DMS 273 treated with DMSO at 0.1 percent for 48 hours (cell line): ENCODE measurements at places on chromosomes 2 and 18.

DNA sequence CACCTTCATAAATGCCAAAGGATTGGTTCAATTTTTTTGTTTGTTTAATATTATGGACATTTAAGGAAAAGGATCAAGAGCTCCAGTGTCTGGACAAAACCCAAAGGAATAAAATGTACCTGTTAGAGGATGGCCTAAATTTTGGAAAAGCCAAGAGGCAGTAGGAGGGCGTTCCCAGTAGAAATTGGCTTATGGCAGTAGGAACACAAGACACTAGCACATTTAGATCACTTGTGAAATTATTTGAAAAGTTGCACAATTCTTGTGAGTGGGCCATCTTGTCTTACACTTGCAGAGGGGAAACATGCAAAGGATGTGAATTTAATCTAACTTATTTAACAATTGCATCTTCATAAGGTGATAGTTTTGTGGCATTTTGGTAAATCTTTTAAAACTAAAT is 3.2 kb downstream of the BZW1 start:
- no peak for DNase-seq

DNA sequence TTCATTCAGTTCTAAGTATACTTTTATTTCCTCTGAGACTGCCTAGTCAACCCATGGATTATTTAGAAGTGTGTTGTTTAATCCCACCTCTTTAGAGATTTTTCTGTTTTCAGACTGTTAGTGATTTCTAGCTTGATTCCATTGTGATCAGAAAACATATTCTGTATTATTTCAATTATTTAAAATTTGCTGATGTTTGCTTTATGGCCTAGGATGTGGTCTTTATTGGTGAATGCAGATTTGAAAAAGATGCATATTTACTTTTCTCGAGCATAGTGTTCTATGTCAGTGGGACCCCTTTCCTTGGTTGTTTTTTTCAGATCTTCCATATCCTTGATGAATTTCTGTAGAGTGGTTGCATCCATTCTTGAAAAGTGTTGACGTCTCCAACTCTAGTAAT is 487.2 kb upstream of the HS6ST1 start:
- DNase-seq, result no peak

- no peak for DNase-seq
These were observed 403 bp downstream of the COL4A3 start for GRCh38 chr2:227164763-227165291.

GRCh38 chr2:3104261-3104660 is 273.4 kb downstream of the EIPR1 start:
- no peak for DNase-seq

DNA sequence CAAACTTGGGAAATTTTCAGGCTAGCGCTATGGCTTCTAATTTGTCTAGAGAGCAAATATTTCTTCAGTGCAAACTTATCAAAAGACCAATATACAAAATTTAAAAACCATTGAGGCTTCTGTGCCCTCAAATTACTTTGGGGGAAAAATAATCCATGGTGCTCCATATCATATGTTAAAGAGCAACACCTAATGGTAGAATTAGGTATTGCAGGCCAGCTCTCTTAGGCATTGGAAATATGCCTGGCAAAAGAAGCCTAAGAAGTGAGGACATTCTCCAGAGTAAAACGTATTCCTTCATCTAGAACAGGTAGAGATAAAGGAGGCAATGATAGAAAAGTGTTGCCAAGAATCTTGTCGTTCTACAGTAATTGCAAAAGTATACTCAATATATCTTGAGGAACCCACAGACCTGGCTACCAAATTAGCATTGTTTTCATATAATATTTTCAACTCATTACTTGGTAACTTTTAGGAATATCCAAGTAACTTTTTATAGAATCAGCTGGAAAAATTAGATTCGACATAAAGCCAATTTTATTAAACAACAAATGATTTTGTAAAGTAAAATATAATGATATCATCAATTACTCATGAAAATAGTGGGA is 401.1 kb downstream of the BCL11A start:
- no peak for DNase-seq

DNA sequence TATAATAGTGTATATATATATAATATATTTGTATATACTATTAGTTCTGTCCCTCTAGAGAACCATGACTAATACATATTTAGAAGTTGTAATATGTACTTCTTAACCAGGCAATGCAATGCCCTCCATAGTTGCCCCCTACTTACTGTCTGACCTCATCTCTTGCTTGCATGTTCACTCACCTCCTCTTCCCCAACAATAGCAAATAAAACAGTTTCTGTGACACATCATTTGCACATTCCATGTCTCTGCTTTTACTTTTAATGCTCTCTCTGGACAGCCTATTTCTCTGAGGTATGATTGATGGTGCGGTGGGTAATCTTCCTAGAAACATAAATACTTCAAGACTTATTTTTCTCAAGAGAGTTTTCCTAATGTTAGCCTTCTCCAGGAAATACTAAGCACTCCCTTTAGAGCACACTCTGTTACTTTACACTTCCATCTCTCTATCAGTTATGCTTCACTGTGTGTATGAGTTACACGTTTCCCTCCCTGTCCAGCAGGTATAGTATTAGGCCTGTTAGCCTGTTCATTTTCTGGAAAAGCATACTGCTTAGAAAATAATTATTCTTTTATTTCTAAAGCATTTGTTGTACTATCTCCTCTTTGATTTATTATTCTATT is 295.6 kb upstream of the LRATD1 start:
- DNase-seq, result no peak

DNA sequence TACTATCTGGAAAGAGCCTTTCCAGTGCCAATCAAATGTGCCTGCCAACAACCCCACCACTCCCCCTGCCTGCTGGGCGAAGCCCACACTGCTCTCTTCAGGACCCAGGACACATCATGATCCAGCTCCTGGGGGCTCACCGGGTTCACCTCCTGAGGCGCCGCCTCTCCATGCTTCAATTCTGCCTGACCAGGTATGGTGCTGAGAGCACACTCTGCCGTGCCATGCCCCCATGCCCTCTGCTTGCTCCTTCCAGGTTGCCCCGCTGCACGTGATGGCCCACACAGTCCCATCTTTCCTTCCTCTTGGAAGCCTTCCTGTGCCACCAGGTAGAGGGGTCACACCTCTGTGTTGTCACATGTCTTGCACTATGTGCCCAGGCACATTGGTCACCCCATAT is 47.5 kb downstream of the ASB18 start:
- DNase-seq, result no peak

DNA sequence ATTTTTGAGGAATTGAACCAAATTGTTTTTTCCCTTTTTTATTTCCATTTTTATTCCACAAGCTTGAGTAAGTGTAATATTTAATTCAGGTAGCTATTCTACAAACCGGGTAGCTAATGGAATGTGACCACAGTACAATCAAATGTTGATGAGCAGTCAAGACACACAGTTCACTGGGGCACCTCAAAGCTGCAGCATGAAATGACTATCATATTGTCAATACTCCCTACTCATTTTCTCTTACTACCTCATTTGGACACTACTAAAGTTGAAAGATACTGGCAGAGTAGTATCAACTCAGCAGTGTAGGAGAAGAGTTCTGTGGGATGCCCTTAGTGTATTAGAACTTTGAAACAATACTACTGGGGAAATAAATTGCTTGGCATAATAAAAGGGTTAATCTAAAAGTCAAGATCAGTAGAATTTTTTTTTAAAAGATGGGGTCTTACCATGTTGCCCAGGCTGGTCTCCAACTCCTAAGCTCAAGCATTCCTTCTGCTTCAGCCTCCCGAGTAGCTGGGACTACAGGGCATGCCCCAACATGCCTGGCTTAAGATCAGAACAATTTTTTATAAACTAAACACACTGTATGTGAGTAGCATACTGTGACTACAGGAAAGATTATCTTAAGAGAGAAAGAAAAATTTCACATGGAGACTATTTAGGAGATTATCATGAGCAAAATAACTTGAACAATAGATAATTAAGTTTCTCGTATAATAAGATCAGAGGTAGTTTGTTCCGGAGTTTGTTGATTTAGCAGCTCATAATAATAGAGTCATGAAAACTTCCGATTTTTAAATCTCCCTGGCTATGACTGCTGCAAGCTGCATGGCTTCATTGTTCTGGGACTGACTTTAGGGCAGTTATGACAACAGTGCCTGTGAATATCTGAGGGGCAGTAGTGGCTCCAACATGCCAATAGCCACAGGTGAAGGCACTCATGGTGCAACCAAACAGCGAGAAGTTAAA is 43.7 kb downstream of the MYO3B start:
- DNase-seq, result no peak

- no peak for DNase-seq
These were observed 16.5 kb downstream of the SDC1 start for GRCh38 chr2:20208476-20208859.

GRCh38 chr2:21544392-21544791 is 420.6 kb downstream of the TDRD15 start:
- DNase-seq, result no peak

DNA sequence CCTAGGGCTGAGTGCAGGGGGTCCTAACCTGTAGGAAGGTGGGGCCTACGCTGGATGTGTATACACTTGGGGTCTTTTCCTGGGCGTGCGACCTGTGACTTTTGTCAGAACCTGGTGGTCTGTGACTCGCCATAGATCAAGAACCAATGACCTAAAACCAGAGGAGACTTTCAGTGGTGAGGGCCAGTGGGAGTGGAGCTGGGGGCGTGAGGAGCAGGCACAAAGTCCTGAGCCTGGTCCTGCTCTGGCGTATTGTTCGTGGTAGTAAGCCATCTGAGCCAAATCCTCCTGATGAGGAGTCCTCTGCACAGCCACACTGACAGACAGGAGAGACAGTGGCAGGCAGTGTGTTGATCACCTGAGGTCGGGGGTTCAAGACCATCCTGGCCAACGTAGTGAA is 8.9 kb downstream of the INPP4A start:
- no peak for DNase-seq

DNA sequence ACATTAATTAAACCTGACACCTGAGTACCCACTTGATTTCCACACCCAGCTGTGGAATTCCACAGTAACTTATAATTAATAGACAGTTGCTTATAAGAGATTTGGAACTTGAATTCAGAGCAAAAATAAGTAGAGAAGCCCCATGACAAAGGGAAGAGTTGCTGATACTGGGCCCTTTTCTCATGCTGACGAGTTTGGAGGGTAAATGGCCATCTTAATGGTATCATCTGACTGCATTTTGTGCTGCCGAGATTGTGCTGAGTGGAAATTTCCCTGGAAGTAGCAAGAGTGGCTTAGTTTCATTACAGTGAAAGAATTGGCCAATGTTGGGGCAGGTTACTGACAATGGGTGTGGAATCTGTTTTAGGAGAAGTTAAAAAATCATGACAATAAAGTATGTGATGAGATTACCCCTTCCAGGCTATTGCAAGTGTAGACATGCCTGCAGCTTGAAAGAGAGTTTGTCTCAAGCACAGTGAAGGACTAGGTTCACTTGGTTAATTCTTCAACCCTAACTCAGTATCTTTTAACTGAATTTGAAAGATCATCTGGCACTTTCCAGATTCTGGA is 49.9 kb downstream of the VSNL1 start:
- DNase-seq, result no peak

GRCh38 chr18:46250812-46251173 is 146.6 kb downstream of the HAUS1 start:
- no peak for DNase-seq

- DNase-seq, result no peak
These were observed 208.5 kb downstream of the SH3BP4 start for GRCh38 chr2:235160281-235160810.
